ENCODE measurements at places on chromosomes 12 and 14. TPM values are rescaled to one million over a fixed set of nuclear protein-coding genes. Genes with fewer than 3 reads are reported as not detected.

The RDH12 gene
- total RNA-seq = not detected

The TSPAN8 gene
- not detected for total RNA-seq

The IL23A gene
- 22.9 TPM for total RNA-seq

GRCh38 chr14:59619061-59619460, 42.4 kb upstream of the CCDC175 start:
- no peak for DNase-seq

GRCh38 chr14:104087981-104088850, 2.7 kb downstream of the ASPG start:
- no peak for DNase-seq

GRCh38 chr12:93954166-93955112, 193.9 kb upstream of the PLXNC1 start:
- no peak for DNase-seq

DNA sequence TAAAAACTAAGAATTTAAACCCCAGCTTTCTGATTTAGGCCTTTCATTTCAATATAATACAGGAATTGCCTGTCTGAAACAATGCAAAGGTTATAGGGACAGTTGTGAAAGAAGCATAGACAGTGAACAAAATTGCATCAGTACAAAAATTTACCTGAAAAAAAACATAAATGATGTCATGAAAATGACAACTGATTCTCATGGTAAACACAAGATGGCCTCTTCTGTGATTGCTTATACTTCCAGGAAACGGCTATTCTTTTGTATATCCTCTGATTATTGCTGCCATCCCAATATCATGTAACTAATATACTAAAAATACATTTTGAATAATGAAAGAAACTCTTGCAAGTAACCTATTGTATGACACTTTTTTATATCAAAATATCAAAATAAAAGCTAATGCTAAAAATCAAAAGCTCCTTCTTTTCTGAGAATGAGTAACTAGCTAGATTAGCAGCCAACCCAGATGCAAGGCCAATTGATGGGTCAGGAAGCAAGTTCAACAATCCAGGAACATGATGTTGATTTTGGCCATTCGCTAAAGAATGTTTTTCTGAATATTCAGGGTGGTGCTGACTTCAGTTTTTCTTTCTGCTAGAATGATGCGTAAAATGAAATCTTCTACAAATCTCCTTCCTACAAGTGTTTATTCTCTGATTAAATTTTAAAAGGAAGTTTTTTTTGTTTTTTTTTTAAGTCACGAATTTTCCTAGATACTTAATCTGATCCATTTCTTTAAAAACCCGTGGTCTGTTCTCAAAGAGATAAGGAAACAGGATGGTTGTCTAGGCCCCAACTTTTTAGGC, 83.6 kb downstream of the ALX1 start:
- DNase-seq = no peak

GRCh38 chr12:28988325-28988704, 160.8 kb upstream of the FAR2 start:
- DNase-seq = no peak

DNA sequence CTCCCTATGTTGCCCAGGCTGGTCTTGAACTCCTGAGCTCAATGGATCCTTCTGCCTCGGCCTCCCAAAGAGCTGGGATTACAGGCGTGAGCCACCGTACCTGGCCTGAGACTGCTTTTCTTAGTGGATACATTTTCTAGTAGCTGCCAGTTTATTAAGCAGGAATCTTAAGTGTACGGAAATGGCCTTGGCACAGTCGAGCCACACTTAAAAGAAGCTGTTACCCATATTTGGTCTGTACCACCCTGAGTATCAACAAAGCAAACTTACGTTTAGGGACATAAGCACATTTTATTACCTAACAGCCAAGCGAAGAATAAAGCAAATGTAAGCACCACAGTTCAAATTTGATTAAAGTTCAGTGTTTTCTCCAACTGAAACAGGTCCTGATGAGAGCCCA, 50.7 kb upstream of the NR2C1 start:
- DNase-seq = no peak

DNA sequence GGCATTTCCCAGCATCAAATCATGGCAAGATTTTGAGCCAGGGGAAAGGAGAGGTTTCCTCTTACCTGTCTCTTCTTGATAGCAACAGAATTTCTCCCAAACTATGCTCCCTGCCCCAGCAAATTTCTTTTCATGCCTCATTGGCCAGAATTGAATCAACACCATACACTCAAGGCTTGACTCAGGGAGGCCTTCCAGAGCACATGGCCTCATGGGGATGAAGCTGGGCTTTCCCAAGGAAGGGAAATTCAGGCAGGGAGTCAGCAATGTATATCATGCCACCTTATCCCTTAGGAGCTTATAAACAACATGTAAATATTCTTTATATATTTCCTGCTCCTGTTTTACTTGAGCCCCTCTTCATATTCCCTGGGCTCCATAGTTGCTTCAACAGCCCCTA, 62.1 kb downstream of the ARF6 start:
- no peak for DNase-seq

GRCh38 chr12:31479516-31480210, 111.3 kb downstream of the DENND5B start:
- DNase-seq = no peak

- peak; percentile 78 for DNase-seq
Observed at GRCh38 chr12:54390668-54391551, 6.4 kb upstream of the ZNF385A start.

DNA sequence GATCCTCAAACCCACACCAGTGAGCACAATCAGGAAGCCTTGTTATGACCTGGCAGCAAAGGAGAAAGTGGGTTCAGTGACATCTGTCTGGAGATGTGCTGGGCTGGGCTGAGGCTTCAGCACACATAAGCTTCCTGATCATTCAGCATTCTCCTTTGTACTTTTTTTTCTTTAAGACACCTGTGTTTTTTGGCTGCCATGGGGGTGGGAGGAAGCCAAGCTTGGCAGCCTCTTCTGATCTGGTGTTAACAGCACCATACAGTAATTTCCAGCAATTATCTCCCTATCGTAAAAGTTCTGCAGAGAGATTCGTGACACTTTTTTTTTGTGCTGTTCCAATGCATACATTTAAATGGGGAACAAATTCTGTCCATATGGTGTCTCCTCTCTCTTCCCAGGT, 38.9 kb upstream of the RASSF3 start:
- DNase-seq = no peak

DNA sequence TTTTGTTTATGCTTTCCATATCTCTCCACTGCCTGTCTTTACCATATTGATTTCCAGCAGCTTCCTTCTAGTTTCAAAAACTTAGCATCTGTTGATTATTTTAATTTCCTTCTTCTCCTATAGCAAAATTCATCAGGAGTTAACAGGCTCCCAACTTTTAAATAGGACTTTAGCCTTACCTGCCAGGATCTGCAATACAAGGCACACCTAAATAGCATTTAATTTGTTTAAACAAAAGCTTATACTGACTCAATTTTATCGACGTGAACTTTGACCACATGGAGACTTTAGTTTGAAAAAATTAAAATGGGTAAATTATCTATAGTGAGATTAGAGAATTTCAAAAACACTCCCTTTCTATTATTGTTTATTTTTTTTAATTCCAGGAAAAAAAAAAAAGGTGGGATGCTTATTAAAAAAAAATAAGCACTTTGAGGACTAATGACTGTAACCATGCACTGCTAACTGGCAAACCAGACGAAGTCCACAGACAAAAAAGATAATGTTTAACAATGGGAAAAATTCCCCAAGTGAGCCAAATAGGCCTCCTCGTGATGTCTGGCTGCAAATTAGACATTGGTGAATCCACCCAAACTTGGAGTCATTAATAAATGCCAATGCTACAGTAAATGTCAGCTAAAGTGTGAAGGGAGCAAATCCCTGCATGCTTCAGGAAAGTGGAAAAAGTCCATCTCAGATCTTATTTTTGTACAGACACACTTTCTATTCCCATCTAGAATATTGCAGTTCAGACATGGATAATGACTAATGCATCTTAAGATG, 40.7 kb downstream of the RMST start:
- DNase-seq = no peak

DNA sequence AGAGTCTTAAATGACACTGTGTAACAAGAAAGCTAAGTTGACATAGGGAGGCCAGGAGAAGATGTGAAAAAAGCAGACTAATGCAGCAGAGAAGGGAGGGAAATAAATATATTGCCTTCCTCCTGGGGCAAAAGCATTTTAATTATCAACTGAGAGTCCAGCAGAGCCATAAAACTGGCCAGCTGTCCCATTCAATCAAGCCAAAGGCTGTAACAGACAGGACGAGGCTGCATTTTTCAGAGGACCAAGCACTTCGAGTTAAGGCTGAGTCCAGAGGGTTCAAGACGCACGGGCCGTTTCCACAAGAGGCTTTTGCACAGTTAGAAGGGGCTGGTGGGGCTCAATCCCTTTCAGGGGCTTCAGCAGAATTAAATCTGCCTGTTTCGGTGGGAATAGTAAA, 20.4 kb downstream of the MAP3K9 start:
- no peak for DNase-seq

- no peak for DNase-seq
Observed at GRCh38 chr12:120224304-120225199, 23.6 kb upstream of the RPLP0 start.

- DNase-seq = no peak
Observed at GRCh38 chr14:55912344-55912743, 205.9 kb upstream of the PELI2 start.

DNA sequence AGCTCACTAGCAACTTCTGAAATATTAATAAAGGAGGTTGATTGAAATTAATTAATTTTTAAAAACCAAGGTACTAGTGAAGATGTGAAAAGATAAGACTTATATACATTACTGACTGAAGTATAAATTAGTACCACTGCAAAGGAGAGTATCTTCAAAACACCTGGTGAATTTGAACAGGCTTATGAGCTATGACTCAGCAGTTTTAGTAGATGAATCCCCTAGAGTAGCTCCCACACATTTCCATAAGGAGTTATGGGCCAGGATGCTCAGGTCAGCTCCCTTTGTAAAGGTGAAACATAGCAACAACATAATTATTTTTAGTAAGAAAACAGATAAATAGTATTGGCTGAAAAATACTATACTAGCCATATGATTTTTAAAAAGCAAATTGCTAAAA, 218.6 kb downstream of the SYT1 start:
- DNase-seq = no peak

Measured in activated naive CD8-positive, alpha-beta T cell treated with anti-CD3 and anti-CD28 coated beads for 36 hours (primary cell).